SJCRH30 (cell line): ENCODE measurements at places on chromosomes 13 and 19. TPM values are rescaled to one million over a fixed set of nuclear protein-coding genes. Genes with fewer than 3 reads are reported as not detected.

The ZNF563 gene
- 2.4 and 3.6 TPM in 2 replicates for total RNA-seq

The CKM gene
- total RNA-seq = 3.9 and 4.6 TPM in 2 replicates

The INSR gene
- total RNA-seq = 12.9 and 14.3 TPM in 2 replicates

GRCh38 chr13:36857253-36857652 lies 38.2 kb downstream of the RFXAP start:
- DNase-seq = no peak
- no peak overlapping the region for H3K4me3 ChIP-seq
- no peaks in the 10 kb centered on the region; the same call in 1 of the 2 replicates for H3K4me1 ChIP-seq
- peaks cover 5% of the 10 kb centered on the region for H3K36me3 ChIP-seq
- H3K27me3 ChIP-seq = no peaks in the 10 kb centered on the region
- no peak overlapping the region for H3K27ac ChIP-seq

The CLASRP gene
- 26.4 and 39.8 TPM in 2 replicates for total RNA-seq

The ARL11 gene
- 0.08 TPM in 1 of 2 replicates, not detected in the other for total RNA-seq

The PSG7 gene
- total RNA-seq = not detected in 2 replicates

The C2CD4C gene
- 0.51 and 0.73 TPM in 2 replicates for total RNA-seq
